Mammary epithelial cell (primary cell): ENCODE measurements at places on chromosomes 1 and 21.
A peak's percentile ranks its signal among the peaks of the same experiment; 100 is the strongest.

GRCh38 chr1:172916116-172916515, 134.6 kb downstream of the TNFSF18 start:
- DNase-seq, result no peak

GRCh38 chr1:5563861-5564577, 428.2 kb downstream of the NPHP4 start:
- no peak for DNase-seq

GRCh38 chr1:81287411-81288080, 513.2 kb upstream of the ADGRL2 start:
- DNase-seq, result no peak

DNA sequence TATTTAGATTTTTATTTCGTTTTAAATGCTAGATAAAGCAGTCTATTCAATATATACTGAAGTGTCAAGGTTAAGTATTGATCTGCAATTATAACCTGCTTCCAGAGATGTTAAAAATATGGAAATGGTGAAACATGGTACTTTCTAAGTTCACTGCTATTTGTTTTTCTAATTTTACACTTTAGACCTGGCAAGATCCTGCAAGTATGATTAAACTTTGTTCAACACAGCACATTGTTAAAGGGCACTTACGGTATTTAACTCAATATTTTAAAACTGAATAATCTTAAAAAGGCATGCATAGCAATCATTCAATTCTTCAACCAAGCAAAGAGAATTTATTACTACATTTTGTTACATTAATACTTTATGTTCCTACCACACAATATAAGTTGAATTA, 35.7 kb upstream of the ZZZ3 start:
- DNase-seq, result no peak

DNA sequence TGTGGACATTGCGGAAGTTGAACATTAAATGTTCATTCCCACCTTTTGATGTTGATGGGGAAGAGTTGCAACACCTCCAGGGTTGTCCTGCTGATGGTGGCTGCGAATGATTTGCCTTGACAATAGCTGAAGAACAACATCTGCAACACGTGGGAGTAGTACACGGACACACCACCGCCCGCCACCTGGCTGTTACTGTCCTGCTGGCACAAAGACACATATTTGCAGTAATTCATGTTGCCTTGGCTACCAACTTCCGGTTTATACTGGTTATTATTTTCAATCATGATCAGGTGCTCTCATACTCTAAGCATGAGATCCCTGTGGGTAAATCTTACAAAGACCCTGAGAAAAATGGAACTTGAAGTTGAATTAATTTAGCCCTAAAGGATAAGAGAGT, 55.2 kb downstream of the UBR4 start:
- DNase-seq, result no peak

- DNase-seq, result no peak
Measured at GRCh38 chr21:32209580-32209979, 69.3 kb downstream of the MIS18A start.

- DNase-seq, result peak; percentile 81
Measured at GRCh38 chr1:59013276-59013927, 229.6 kb upstream of the JUN start.

- DNase-seq, result peak; percentile 43
Measured at GRCh38 chr1:107277022-107277421, 136.2 kb downstream of the NTNG1 start.

DNA sequence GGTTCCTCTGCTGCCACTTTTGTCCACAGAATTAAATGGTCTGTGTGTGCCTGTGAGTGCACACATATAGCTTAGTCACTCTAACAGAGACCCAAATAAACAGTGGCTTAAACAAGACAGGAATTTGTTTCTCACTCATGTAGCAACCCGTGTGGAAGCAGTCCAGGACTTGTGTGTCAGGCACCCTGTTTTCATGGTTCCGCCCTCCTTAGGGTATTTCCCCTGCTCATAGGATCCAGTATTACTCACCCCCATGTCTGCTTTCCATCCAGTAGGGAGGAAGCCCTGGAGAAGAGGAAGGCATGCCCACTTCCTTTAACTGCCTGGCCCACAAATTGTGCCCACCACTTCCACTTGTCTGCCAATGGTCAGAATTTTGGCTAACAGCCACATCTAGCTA, 41.3 kb upstream of the TACSTD2 start:
- DNase-seq, result peak; percentile 99

DNA sequence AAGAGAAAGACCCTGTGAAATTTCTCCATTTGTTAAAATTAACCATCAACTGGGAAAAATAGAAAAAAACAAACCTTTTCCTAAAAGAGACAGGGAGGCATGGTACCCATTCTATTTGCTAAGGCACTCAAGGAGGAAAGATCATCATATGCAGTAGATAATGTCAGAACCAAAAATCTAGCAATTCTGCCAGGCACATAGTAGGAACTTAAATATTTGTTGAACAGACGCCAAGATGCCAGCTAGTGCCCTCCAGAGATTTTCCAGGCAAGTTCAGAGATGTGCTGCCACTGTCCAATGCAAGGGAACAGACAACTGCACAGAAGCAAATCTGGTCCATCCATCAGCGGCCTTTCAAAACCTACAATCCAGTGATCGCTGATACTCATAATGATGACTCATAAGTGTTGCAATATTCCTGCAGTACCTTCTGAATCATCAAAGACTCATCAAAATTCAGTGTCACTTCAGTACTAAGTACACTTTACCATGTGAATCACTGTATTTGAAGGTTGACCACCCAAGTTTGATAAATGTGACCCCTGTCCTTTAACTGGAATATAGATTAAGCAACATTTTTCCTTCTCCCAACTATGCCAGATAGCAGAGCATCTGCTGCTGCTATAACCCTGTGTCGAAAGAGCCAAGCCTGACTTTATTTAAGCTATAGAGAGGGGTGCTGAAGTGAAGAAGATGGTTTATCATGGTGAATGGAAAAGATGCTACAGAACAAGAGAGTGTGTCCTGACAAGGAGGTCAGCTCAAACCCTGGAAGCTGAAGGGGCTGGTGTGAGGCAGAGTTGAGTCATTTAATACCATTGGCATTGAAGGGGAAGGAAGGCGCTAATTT, 99.1 kb downstream of the MT1HL1 start:
- peak; percentile 81 for DNase-seq

- DNase-seq, result no peak
Measured at GRCh38 chr1:246292571-246292970, 214.5 kb downstream of the SMYD3 start.

DNA sequence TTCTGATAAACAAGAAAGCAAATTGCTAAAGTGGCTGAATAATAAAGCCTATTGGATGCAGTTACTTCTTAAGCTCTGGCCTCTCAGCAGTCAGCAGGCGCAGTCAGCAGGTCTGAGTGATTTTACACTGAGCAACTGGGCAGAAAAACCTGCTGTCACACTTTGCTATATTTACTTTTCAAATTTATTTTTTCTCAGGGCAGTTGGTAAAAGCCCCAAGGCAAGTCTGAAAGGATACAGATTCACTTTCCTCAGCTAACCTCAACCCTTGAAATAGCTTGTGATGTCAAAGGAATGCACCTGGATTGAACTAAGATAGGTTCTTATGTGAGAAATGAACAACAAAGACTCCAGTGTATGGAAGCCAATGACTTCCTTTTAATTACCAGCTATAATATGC, 34.0 kb downstream of the ATP5PF start:
- peak; percentile 61 for DNase-seq

DNA sequence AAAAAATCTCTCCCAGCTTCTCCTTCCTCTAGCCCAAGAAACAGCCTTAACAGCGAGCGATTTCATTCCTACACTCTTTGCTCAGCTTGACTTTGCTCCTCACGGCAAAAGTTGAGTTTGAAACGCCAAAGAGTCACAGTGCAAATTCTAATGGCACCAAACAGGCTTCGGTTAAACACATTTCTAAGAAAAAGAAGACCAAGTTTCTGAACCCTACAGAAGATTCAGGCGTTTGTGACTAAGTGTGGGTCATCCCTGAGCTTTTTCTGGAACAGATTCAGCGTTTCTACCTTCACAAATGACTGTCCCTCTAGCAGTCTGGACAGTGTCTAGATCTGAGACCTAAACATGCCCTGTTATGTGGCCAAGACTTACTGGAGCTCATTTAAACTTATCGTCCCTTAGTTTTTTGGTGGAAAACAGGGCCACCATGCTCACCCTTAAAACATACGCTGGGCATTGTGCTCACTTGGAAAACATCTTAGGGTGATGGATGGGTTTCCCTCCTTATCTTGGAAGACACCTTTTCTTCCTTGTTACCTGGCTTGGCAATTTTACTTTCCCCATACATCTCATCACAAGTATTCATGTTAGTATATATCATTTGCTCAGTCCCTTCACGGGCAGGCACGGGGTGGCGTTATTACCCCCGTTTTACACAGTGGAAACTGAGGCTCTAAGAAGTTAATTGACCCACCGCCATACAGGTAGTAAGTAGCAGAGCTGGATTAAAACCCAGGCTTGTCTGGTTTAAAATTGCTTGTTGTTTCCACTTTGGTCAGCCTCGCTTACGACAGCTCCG, 1.0 kb downstream of the C1orf198 start:
- peak; percentile 6 for DNase-seq

- DNase-seq, result no peak
Measured at GRCh38 chr1:242016479-242016878, 17.6 kb upstream of the MAP1LC3C start.

DNA sequence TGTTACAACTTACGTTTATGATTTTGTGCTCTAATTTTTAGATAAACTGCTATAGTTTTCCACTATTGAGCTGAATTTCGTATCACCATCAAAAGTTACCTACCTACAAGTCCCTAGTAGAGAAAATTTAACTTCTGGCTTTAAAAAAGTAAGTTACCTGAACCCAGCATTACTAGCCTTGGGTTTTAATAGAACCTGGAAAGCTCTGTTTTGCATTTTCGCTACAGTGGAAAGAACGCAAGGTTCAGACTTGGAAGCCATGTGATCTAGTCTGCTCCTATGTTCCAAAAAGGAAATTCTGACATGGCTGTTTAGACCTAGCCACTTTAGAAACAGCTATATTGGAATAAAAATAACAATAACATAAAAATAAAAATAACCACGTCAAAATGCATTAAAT, 110.5 kb downstream of the SLC45A1 start:
- no peak for DNase-seq

DNA sequence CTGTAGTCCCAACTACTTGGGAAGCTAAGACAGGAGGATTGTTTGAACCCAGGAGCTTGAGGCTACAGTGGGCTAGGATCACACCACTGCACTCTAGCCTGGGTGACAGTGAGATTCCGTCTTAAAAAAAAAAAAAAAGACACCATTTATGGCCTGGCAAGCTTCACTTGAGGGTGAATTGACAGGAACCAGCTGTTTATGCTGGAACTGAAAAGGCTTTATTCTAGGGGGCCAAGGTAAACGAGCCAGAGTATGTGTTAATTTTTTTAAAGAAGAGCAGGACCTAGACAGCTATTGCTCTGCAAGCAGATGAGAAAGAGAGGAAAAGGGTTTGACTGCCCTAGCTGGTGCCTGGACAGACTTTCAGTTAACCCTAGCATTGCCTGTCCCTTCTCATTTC, 37.0 kb downstream of the S100A6 start:
- no peak for DNase-seq

DNA sequence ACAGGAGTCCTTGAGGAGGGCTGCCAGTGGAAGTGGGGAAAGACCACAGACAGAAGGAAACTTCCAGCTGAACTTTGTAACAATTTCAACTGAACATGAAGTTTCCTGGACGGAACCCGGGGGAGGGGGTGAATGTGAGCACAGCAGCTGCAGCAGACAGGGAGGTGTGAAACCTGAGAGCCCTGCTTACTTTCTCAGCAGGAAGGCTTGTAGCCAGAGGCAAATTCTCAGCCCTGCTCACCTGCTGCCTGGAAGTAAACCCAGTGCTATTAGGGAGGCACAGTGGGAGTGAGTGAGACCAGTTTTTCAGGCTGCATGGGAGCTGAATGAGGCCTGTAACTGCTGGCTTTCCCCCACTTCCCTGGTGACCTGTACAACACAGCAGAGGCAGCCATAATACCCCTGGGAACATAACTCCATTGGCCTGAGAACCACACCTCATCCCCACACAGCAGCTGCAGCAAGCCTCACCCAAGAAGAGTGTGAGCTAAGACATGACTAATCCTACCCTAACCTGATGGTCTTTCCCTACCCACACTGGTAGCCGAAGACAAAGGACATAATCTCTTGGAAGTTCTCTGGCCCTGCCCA, 9.6 kb upstream of the SPRR2F start:
- peak; percentile 97 for DNase-seq

DNA sequence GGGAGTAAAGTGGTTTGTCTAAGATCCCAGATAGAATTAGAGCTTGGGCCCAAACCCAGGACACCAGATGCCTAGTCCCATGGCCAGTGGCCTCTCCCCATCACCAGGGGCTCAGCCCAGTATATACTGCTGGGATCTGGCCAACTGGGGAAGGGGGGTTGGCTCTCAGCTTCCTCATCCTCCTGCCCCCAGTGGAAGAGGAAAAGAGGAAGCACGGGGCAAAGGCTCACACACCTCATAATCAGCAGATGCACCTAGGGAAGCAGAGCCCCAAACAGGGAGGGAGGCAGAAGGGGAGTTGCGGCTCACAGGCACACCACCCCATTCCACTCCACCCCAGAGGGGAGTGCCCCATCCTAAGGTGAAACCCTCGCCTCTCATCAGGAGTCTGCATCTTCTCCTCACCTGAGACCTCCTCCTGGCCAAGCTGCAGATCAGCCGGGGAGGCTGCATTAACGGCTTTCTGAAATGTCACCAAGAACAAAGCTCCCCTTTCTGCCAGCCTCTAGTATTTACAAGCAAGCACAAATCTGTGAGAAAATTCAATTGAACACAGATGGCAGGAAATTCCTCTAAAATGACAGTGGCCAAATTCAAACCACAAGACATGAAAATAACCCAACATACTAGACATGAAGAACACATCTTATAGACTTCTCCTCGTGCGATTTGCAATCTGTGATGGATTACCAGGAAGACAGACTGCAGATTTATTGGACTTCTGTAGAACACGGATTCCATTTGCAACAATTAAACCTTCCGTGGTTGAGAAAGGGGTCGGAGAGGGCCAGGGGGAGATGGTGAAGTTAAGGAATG, 82.8 kb downstream of the GLIS1 start:
- DNase-seq, result peak; percentile 17

DNA sequence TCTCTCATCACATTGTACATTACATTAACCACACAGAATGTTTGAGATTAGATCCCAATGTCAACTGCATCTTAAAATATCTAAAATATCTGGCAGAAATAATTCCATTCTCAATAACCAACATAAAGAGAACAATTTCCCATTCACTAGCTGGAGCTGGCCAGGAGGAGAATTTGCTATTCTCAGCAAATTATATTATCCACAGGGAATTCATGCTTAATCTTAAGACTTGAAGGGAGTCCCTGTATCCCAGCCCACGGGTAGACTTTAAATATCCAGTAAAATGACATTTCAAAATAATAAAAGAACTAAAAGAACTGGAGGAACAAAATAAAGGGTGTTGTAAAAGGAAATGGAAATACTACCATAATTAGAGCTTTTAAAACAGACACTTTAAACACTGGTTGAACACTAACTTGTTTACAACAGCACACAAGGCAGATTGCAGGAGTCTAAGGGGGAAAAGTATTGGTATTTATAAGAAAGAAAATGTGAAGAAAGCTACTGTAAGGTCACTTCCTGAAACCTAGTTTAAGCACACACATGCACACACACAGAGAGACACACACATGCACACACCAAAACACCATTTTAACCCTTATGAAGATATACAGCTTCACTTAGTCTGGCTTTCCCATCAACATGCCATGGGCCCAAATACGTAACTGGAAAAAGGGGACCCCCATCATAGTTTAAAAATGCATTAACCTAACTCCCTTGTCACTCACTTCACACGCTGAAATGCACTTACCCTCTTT, 107.0 kb downstream of the PTPN14 start:
- DNase-seq, result no peak
